ENCODE measurements at places on chromosomes 2 and 18.

- no peak for DNase-seq
Observed at GRCh38 chr2:235439959-235440662, 53.7 kb upstream of the AGAP1 start.

DNA sequence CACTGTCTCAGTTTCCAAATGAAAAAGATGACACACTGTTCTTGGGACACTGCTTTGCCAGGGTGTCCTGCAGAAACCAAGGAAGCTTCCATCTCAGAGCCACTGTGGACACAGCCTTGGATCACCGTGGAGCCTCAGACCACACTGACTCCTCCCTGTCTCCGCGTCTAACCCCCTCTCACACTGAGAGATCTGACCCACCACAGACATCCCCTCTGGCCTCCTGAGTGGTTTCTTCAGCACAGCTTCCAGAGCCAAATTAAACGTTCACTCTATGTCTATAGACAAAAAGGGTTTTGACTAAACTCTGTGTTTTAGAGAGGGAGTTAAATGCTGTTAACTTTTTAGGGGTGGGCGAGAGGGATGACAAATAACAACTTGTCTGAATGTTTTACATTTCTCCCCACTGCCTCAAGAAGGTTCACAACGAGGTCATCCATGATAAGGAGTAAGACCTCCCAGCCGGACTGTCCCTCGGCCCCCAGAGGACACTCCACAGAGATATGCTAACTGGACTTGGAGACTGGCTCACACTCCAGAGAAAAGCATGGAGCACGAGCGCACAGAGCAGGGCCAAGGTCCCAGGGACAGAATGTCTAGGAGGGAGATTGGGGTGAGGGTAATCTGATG is 113.4 kb upstream of the PKDCC start:
- DNase-seq: no peak

DNA sequence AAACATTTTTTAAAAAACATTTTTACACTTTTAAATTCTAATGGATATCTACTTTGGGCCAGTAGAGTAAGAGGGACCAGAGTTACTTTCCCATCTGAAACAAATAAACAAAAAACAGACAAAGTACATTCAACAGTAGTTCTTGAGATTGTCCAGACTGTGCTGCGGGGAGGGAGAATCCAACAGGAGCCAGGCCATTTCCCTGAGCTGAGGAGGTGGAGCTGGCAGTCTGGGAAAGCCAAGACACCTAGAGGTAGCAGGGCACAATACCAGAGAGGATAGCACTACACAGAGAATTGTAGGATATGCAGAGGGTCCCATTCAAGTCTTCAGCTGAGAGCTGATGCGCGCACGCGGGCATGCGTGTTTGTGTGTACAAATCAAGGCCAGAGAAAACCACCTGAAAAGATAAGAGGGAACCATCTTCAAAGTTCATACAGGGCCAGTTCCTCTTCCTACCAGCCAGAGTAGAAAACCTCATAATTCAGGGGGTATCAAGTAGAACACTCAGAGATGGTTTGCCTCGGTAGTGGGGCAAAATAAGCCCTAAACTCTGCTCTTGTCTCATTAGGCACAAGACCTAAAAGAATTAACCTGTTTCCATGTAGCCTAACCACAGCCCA is 44.0 kb downstream of the PTRHD1 start:
- DNase-seq: no peak

- no peak for DNase-seq
Observed at GRCh38 chr2:216418981-216419380, 6.7 kb downstream of the SMARCAL1 start.

GRCh38 chr2:227608561-227609338 is 5.9 kb downstream of the SCYGR3 start:
- no peak for DNase-seq

DNA sequence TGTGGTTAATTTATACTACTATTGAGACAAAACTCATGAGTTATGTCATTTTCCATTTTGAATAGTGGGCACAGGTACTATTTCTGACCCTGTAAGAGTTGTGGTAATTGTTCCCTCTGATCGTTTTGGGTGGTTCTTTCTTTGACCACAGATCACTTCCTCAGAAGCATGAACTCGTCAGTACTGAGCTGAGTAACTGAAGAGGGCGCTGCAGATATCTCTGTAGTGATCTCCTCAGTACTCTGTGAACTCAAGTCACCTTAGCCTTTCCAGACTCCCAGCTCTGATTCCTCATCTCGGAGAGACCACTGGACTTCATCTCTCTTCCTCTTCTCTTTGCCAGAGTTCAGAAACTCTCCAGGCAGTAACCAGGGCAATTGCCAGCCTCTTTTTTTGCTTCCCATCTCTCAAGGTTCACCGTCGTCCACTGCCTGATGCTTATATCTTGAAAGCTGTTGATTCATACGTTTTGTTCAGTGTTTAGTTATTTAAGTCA is 9.4 kb upstream of the IL1RL1 start:
- DNase-seq: peak; percentile 28

DNA sequence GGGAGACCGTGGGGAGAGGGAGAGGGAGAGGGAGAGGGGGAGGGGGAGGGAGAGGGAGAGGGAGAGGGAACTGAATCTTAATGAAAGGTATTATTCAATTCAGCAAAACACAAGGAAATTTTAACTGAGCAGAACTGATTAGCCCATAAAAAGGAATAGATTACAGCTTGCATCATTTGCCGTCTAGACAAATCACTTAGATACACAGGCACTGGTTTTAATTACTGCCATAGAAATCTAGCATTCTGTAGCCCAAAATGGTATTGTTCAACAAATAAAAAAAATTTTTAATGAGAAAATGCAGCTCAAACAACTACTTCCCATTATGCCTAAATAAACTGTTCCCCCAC is 7.9 kb upstream of the KCNF1 start:
- DNase-seq: no peak

DNA sequence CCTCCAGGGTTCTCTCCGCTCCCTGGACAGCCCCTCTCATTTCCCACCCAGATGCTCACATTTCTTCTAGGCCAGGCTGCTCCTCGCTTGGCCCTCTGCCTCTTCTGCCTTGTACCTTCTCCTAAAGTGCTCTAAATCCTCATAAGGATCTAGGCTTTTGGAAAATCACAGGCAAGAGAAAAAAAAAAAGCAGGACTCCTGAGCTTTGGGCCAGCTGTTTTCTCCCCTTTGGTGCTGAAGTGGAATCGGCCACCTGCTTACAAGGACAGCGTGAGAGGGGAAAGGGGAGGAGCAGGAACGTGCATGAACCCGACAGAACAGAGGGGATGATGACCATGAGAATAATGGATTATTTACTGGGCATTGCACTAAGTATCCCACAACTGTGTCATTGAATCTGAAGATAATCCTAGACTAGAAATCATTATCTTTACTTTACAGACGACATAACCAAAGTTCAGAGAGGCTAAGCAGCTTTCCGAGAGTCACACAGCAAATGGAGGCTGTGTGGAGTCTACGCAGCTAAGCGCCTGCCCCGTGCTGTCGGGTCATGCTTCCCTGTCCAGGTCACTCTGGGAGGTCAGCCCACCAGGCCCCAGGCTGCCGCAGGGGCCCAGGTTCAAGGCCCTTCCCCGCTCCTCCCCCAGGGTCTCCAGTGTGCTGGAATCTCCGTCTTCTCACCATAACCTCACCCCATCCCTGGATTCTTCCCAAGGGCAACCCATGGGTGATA is 141.9 kb downstream of the PXDN start:
- DNase-seq: no peak

DNA sequence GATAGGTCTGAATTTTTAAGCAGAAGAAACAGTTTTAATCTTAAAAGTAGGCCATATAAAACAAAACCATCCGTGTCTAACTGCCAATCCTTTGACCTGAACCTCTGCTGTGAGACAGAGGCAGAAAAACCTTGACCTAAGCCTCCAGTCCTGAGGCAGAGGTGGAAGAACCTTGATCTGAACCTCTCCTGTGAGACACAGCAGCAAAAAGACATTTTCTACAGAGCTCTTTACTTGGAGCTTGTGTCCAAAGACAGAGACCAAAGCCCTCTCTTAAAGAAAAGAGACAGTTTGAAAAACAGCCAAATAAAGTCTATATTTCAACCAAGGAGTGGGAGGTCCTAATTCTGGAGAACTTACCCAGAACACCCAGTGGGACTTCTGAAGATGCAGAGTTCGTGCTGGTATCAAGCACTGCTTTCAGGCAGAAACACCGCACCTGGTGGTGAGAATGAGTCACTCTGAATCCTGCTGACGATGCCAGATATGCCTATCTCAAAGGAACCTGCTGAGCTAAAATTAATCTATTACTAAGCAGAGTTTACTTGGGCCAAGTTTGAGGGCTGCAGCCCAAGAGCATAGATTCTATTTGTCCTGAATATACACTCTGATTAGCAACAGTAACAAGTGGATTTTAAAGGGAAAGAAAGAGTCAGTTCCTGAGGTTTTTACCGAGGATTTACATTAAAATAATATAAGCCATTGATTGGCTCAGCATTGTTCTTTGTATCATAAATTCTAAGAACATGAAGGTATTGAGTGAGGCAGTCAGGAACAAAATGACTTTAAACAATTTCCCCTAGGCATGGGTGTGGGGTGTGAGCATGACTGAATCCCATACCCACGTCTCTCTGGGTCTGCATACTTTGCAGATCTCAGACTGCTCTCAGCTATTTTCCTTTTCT is 806.4 kb downstream of the TRIB2 start:
- DNase-seq: no peak

DNA sequence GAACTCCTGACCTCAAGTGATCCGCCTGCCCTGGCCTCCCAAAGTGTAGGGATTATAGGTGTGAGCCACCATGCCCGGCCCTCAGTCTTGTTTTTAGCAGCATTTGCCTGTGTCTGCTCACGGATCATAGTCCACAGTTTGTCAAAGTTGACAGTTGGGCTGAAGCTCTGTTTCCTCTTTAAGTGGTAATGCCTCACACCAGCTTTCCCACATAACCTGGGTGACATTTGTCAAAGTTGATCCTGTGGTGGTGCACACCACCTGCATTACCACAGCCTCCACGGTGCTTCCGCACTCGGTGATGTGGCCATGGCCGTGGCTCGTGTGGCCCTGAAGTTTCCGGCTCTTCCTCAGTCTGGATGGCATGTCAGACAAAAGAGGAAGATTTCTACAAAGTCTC is 27.1 kb downstream of the RAB31 start:
- DNase-seq: no peak

DNA sequence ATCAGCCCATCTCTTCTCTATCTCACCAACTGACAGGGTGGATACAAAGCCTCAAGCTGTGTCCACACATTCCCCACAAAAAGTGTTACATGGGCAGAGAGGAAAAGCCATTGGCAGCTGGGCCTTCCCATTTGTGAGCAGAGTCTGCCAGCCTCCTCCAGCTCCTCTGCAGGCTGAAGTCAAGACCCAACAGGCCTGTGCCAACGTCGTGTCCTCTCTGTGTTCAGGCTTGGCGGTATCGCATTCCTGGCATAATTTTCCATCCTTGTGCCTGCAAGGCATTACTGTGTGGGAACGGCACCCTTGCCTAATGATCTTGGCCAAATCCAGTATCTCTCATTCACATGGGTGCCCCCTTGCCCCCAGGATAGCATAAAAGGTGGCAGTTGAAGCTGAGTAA is 41.5 kb upstream of the APCDD1 start:
- no peak for DNase-seq

DNA sequence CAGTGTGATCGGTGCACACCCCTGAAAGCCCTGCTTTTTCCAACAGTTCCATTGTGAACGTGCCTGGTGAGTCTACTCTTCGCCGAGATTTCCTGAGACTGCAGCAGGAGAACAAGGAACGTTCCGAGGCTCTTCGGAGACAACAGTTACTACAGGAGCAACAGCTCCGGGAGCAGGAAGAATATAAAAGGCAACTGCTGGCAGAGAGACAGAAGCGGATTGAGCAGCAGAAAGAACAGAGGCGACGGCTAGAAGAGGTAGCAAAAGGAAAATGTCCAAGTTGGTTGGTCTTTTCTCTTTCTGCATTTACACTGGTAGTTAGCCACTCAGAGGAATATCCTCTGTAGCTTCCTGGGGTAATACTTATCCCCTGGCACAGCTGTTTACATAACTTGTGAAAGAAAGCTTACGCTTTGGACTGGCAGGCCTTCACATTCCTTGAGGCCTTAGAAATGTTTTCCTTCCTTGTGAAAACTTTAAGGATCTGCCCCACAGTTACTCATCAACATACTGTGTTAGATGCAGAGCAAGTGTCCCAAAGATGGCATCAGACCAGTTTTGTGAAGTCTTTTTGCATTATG is 146.6 kb downstream of the MAP4K4 start:
- DNase-seq: no peak

GRCh38 chr2:156385242-156385641 is 50.9 kb upstream of the GPD2 start:
- DNase-seq: no peak

DNA sequence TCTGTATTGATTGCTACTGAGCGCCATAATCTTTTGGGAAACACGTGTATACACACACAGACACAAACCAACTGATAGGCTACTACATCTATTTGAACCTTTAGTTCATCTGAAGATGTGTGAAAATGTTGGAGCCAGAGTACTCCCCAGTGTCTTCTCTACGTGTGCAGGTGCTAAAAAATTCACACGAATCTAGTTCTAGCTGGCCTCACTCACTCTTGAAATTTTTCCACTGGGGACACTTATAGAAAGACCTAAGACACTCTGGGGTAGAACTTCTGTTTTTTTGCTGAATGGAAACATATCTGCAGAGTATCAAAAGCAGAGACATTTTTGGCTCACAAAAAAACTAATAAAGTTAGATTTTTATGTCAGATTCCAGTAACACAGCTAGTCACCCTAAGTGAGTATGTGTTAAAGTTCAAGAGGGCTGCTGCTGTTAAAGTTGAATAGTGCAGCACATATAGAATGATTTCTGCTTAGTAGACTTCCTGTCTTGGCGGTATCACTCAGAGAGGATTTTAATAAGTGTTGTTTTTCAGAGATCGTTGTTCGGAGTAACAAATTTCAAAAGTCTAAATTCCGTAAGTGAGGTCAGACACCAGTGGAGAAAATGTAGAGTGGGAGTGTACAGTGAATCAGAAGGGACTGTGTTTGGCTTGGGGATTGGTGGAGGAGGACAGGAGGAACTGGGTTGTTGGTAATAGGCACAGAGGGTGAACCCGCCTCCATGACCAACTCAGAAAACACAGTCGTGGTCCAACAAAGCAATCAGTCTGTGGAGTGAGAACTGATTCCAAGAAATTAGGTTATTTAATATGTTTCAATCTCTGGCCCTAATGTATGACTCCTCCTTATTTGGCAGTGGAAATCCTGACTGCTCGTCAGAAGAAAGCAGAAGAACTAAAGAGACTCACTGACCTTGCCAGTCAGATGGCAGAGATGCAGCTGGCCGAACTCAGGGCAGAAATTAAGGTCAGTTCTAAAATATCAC is 43.1 kb downstream of the KCTD18 start:
- no peak for DNase-seq

- DNase-seq: no peak
Observed at GRCh38 chr2:107259408-107260195, 373.6 kb upstream of the ST6GAL2 start.

DNA sequence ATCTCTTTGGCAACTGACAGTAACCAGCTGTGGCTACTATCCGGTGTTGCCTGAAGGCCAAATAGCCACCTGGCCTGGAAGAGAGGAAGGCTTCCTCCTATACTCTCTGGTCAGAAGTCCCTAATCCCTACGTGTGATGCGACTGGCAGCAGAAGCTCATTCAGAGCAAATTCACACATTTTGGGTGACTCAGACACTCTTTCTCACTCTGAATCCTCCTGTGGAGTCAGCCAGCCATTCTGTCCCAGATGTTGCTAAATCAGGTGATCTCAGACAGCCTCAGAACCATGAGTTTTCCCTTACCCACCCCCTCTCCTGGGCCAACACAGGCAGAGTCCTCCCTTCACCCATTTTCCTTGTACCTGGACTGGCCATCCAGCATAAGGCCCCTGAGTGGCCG is 34.7 kb downstream of the CFAP53 start:
- DNase-seq: no peak

All from stimulated activated CD8-positive, alpha-beta memory T cell treated with anti-CD3 and anti-CD28 coated beads, Interleukin-15, amount 100 ng/mL, for 4 hours (primary cell).